Activated CD4-positive, alpha-beta T cell treated with anti-CD3 and anti-CD28 coated beads, Interleukin-2, amount 10 ng/mL, durations not matched to agents 24 days and 14 days (primary cell): ENCODE measurements at places on chromosomes 13 and 19. TPM values are rescaled to one million over a fixed set of nuclear protein-coding genes. Genes with fewer than 3 reads are reported as not detected.

- no peak for DNase-seq
These were observed 868.0 kb downstream of the SLITRK6 start for GRCh38 chr13:84931264-84931663.

GRCh38 chr19:10735741-10736140 is 17.9 kb downstream of the DNM2 start:
- DNase-seq: no peak

GRCh38 chr13:47241446-47241845 is 344.6 kb upstream of the HTR2A start:
- no peak for DNase-seq

The FFAR1 gene
- total RNA-seq: 0.12 and 0.14 TPM in 2 replicates

DNA sequence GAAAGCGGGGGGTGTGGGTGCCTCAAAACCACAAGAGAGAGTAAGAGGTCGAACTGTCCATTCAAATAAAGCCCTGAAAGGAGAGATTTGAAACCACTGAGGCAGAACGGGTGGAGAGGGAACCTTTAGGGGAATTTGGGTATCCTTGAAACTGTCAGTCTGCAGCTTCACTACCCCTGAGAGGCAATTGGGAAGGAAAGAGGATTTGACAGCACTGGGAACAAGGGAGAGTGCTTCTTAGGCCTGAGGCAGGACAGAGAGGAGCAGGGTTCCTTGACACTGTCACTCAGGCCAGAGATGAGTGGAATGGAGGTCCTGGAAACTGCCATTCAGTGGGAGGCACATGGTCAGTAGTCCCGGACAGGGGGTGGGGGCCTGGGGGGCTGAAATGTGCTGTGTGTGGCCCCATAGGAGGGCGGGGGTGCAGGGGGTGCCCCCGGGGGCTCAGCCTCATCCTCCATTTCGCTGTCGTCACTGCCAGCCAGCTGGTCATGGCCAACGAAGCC is 5.0 kb downstream of the GFY start:
- no peak for DNase-seq

The PRR20D gene
- total RNA-seq: not detected in 2 replicates

GRCh38 chr19:28731577-28731976 is 481.4 kb downstream of the UQCRFS1 start:
- no peak for DNase-seq

- no peak for DNase-seq
These were observed 15.4 kb upstream of the MED4 start for GRCh38 chr13:48110132-48110868.

GRCh38 chr19:345320-345879 is 804 bp upstream of the MIER2 start:
- no peak for DNase-seq

DNA sequence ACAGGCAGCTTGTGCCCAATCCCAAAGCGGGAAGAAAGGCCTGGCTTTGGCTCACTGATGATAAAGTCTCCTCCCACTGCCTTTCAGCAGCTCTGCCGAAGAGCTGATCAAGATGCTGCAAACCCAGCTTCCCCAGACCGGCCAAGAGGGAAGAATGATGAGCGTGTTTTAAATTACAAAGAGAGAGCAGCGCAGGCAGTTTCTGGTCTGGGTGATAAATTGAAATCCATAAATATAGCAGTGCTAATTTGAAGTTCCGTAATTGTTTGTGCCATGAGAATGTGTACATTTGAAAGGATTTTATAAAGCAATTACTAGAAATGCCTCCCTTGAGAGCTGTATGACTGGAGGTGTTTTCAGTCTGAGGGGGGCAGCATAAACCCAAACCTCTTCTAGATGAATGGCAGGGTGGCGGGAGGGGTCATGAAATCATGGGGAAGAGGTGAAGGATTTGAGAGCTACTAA is 171.8 kb downstream of the STK24 start:
- DNase-seq: no peak

GRCh38 chr13:108225440-108225839 is 7.2 kb downstream of the ABHD13 start:
- no peak for DNase-seq

GRCh38 chr13:113595131-113595530 is 10.6 kb downstream of the TFDP1 start:
- no peak for DNase-seq

DNA sequence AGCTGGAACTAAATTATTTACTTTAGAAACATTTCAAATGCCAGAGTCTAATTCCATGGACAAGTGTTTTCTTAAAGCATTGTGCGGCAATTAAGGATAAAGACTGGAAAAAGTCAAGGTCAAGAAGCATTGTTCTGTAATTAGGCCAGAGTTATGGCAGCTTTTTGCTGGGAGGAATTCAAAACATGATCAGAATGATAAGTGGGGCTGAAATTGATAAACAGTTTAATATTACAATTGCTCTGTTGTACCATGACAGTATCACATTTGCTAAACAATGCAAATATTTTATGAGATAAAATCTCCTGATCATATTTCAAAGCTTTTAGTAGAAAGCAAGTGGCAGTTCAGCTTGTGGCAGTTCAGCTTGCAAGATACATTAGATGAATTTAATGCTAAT is 513.7 kb downstream of the GPC6 start:
- DNase-seq: no peak

The GJB6 gene
- total RNA-seq: 0.91 and 1.2 TPM in 2 replicates

DNA sequence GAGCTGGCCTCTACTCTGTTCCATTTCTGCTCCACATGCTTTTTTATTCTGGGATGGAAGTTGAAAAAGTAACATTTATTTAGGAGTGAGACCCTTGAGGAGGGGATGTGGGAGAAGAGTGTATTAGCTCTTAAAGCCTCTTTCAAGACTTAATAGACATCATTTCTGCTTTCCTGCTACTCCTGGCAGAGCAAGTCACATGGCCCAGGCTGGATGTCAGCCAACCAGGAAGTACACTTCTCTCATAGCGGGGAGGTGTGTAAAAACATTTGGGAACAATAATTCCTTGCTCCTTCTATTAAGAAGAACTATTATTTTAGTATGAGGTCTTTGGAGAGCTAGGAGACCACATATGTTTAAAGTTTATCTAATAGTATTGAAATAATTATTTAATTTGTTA is 40.6 kb upstream of the FAM216B start:
- DNase-seq: no peak
